ENCODE measurements at places on chromosomes 5 and 9. TPM values are rescaled to one million over a fixed set of nuclear protein-coding genes. Genes with fewer than 3 reads are reported as not detected.

GRCh38 chr5:168076561-168076991 is 214.9 kb upstream of the WWC1 start:
- no peak for DNase-seq

DNA sequence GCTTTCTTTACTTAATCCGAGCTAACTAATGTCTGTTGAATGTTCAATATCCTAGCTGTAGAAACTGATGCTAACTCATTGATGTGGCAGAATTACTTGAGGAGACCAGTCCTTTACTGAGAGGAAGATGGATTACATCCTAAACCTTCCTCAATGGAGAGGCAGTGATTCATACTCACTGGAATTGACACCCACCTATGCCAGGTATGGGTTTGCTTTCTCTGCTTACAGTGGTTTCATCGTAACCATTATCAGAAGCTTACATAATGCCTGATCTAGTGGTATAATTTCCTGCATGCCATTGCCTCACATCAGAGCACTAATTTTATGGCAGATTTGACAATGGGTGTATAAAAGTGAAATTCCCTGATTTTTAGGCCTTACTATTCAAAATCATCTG is 384.7 kb downstream of the ANXA1 start:
- no peak for DNase-seq

Gene CFAP90
- total RNA-seq, result 1.7 TPM

GRCh38 chr5:32217886-32218396 is 43.8 kb upstream of the GOLPH3 start:
- DNase-seq, result no peak

Gene PAEP
- total RNA-seq, result 1.2 TPM

- DNase-seq, result no peak
These were observed 127.6 kb downstream of the GADD45G start for GRCh38 chr9:89732295-89732938.

- DNase-seq, result no peak
These were observed 13.9 kb downstream of the CAVIN4 start for GRCh38 chr9:100591639-100592412.

Gene POLR3G
- 4.2 TPM for total RNA-seq

DNA sequence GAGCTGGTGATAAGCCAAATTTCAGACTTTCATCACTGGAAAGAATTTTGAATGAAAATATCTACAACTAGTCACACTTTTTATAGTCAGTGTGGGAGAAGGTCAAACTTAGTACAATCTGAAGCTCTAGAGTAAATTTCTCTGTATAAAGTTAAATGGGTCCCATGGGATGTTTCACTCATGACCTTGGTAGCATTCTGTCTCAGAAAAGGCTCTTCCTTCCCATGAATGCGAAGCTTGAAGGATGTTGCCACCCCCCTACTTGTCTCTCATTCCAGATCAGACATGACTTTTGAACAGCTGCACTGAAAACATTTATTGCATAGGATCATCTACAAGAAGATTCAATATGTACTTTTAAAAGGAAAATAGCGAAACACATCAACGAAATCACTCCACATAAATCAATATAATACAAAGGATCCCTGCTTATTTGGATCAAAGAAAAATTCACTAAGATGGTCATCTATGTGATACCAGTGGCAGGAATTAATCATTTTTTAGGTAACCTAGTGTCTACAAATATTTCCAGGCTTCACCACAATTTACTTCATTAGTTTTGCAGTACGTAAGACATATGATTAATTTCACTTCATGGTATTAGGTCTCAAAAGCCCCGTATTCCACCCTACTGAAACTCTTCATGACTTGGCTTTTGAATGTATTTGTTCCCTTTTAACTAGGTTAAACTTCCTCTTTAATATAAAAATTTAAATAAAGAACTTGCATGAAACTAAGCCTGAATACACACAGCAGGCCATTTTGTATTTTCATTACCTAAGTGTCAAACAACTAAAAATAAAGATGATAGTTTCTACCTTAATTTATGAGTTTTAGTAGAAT is 4.4 kb downstream of the ST8SIA4 start:
- no peak for DNase-seq

DNA sequence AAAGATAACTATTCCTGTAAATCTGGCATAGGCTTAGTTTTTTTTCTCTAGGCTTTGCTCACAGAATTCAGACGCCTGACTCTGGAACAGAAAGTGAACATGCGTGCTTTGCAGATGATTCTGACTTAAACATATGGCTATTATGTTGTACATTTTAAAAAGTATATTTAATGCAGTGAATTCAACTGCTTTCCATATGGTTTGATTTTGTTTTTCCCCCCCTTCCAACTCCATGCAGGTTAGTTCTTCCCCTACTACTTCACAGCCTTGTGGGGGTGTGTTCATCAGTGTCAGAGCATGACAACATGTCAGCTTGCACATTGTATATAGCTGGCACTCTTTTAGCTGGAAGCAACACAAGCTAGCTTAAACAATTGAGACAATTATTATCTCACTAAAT is 226.8 kb downstream of the TMEM167A start:
- no peak for DNase-seq

Gene TTC16
- total RNA-seq, result 5.9 TPM

GRCh38 chr9:24766081-24766480 is 220.4 kb upstream of the IZUMO3 start:
- DNase-seq, result no peak

Measured in ovary (tissue), 10 donors.